ENCODE measurements at places on chromosomes 4 and X. TPM values are rescaled to one million over a fixed set of nuclear protein-coding genes. Genes with fewer than 3 reads are reported as not detected.

Gene TCEAL3
- total RNA-seq, result 6.2 TPM

Gene ANXA3
- 3.0 TPM for total RNA-seq

Gene NXF2
- total RNA-seq, result not detected

Gene RGN
- total RNA-seq, result not detected

Gene SLIT2
- not detected for total RNA-seq

Gene MUC7
- total RNA-seq, result not detected

Gene FAM156B
- 12.6 TPM for total RNA-seq

Gene TCEAL8
- total RNA-seq, result 27.7 TPM

Gene RLIM
- total RNA-seq, result 41.8 TPM

Gene IL21
- 49.9 TPM for total RNA-seq

Gene SOD3
- not detected for total RNA-seq

Gene CTAG2
- not detected for total RNA-seq

Gene CXCL6
- total RNA-seq, result not detected

Gene OTOP1
- total RNA-seq, result not detected

Data from activated naive CD4-positive, alpha-beta T cell treated with anti-CD3 and anti-CD28 coated beads for 36 hours (primary cell).